GM12892 (cell line): ENCODE measurements at places on chromosomes 2 and 18.
A peak's percentile ranks its signal among the peaks of the same experiment; 100 is the strongest.

- no peak for DNase-seq
These were observed 798.1 kb downstream of the CPS1 start for GRCh38 chr2:211354481-211354880.

DNA sequence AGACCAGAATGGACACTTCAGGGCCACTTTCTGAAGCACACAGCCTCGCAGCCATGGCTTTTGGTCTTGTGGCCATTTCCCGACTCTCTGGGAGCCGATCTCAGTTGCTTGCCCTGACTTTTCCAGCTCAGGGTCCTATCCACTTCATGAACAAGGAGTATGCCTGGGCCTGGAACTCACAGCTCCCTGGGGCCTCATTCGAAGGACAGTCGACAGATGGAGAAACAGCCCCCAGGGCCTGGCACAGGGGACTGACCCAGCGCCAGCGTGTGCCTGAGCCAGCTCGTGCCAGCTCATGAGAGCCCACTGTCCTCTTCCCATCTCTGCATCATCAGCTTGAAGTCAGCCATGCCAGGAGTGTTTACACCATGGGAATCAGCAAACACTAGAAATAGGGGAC lies 134.6 kb upstream of the GPC1 start:
- peak; percentile 5 for DNase-seq

GRCh38 chr18:32468147-32468845 lies 2.4 kb downstream of the GAREM1 start:
- no peak for DNase-seq

- DNase-seq = peak; percentile 68
These were observed at the start of gene VAMP8 for GRCh38 chr2:85577386-85578242. Gene VAMP8 (plus strand): TSS chr2:85577586. CDS start chr2:85577647, 61 bp downstream.

DNA sequence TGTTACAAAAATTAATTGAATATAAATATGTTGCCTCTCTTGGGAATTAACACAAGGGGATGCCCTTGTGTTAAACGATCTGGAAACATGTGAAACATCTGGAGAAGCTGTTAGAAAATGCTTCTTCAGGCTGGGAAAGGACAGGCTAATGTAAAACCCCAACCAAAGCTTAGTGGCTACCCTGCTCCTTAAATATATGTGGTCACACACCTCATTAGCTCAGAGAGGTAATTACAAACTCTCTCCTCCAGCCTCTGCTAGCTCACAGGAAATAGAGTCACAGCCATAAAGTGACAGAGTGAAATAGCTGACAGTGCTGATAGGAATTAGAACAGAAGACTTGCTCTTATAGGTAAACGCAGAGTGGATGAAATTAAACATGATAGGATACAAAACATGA lies 155.9 kb downstream of the RAB3GAP1 start:
- DNase-seq = no peak

GRCh38 chr2:189049709-189050164 lies 75.6 kb downstream of the COL3A1 start:
- no peak for DNase-seq

DNA sequence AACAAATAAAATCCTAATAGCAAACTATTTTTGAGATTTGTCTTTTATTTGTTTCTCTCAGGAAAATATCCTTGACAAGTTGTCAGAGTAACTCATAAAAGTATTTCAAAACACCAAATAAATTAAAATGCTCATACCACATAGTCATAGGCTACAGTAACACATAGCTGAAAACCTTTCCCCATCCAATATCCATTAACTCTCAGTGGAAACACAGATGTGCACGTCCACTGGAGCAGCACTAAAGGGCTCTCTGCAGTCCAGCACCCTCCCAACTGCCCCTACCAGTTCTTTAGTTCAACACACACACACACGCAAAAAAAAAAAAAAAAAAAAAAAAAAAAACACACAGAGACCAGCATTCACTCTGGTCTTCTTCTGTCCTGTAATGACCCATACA lies 879 bp upstream of the XDH start:
- DNase-seq = no peak

DNA sequence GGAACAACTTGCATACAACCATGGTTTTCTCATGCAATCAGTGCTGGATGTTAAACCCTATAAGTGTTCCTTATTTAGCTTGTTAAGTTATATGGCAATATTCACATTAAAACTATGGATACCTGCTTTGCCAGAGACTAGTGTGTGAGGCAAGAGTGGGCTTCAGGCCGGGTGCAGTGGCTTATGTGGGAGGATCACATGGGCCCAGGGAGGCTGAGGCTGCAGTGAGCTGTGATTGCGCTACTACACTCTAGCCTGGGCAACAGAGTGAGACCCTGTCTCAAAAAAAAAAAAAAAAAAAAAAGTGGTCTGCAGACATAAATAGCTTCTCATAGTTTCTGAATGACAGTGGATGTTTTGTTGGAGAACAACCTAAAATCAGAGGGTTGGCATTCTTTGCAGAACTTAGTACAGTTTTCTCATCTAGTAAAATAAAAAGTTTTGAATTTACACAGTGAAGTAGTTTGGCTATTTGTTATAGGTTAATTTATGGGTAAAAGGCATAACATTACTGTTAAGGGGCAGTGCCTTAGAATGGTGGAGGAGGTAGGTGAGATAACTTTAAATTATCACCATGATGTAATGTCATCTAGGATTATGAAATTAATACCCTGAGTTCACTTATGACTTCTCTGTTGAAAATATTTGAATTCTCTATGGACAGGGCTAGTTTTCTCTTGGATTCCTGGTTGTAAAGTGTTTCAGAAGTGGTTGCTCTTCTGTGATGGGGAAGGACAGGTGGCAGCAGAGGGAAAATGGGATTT lies 5.3 kb downstream of the CERS6 start:
- DNase-seq = no peak

- no peak for DNase-seq
These were observed 29.4 kb upstream of the TSPYL6 start for GRCh38 chr2:54285451-54285850.

- DNase-seq = no peak
These were observed 8.9 kb downstream of the TSPYL6 start for GRCh38 chr2:54247115-54247514.

DNA sequence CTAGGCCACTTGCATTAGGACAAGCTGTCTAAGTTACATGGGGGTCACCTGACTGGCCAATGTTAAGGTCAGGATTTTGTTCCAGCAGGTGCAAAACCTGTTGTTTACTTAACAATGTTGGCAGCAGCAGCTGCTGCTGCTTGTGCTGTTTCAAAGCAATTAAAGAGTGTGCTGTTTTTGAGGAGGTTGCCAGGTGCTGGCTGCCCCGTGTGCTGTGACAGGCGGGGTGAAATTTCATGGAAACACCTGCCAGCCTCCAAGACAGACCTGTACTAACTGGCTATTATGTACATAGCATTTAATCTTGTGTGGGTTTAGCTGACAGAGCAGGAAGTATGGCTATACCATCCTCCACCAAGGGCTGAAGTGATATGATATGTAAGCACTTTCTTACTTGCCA lies 224.9 kb downstream of the ASXL3 start:
- DNase-seq = no peak

DNA sequence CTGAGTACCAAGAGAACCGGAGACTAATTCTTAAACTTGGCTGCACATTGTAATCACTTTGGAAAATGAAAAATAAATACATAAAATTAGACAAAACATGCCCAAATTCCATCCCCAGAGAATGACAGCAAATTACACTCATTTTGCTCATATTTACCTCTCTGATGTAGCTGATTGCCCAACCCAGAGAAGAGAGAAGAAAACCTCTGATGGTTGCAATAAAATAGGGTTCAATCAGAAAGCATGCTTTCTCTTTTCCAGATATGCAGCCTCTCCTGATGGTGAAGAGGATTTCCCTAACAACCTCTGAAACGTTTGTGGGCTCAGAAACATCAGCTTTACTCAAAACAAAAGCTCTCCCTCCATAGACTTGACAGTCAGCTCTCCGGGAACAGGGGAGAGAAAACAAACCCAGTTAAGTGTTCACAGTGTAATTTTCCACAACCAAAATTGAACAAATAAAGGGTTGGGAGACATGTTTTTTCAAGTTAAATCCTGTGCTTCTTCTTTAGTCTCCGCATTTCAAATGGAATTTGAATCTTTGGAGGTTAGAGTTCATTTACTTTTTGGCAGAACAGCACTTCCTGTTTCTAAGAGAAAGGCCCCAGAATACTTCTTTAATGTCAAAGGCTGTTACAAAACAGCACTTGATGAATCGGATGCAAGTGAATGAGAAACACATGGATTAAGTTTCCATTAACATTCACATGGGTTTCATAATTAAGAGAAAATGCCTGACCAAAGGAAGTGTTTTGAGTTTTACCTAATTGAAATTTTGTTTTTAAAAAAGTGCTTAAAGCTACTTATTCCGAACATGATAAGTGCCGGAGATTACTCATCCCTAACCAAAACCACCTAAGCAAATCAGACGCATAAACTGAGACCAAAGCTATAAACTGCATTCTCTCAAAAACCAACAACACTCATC lies 570.1 kb upstream of the SYT4 start:
- DNase-seq = no peak

DNA sequence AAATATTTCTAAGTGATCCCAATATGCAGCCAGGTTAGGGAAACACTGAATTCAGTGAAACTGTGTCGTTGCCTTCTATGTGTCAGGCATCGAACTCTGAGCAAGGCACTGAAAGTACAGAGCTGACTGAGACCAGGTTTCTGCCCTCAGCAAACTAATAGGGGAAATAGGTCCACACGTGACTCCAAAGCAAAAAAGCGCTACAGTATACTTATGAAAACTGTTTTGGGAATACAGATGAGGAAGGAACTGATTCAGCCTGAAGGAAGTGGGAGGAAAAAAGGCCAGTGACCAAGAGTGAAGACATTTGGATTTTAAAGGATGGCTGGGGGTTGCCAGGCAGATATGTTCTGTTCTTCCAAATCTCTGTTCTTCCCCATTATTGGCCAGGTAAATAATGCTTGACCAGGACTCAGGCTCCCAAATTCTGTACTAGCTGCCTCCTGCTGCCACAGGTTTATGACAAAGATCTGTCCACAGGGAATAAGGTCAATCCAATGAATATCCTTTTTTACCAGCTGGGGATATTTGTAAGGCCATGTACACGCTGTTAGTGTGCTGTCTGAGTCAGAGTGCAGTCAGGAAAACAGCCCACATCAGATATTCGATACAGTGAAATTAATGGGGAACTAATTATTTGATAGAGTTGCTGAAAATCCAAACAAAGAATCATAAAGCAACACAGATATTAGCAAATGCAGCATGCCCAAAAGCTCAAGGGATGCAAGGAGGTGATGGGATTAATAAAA lies 24.5 kb upstream of the INPP4A start:
- DNase-seq = no peak

- no peak for DNase-seq
These were observed 11.3 kb upstream of the AGXT start for GRCh38 chr2:240857039-240858008.

DNA sequence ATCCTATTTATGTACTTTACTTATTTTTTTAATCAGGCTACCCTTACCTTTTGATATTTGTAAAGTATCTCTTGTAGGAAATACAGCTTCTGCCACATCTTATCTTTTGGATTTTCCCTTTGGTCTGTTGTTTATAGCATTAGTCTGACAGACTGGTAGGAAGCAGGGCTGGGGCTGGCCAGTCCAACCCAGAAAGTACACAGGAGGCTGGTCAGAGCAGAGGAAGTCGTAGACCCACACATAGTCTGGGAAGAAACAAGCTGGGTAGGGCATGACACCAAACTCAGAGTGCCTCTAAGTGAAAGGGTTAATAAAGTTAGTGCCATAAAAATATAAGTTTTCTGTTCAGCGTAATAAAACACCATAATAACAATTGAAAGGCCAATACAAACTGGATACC lies 51.7 kb downstream of the BOLA3 start:
- DNase-seq = no peak

DNA sequence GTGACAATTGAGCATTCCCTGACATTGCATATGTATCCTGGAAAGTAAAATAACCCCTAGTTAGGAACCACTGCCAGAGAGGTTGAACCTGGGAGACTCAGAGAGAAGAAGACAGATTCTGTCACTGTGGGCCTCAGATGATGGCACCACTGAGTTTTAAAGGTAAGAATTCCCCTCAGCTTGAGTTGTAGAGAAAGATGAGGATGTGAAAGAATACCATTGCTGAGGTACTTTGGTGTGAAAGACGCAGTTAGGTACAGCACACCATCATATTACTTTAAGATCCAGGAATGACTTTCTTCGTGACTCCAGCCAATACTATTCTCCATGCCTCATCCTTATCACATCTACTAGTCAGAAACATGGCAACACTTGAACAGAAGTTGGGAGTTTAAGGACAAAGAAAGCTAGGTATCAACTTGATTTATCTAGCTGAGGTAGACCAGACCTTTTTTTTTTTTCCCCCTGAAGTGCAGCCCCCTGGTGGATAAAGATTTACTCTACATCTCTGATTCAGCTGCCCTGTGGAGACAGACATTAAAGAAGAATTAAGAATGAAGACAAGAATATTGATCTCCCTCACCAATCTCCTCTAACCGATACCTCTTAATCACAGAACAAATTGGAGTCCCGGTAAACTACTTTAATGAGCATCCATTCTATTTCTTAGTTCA lies 630.5 kb upstream of the FANCL start:
- no peak for DNase-seq

GRCh38 chr2:10665833-10666232 lies 23.9 kb downstream of the NOL10 start:
- no peak for DNase-seq

GRCh38 chr2:27081984-27082772 lies 3.8 kb downstream of the EMILIN1 start:
- no peak for DNase-seq

GRCh38 chr2:67616749-67617148 lies 219.6 kb downstream of the ETAA1 start:
- DNase-seq = no peak

GRCh38 chr18:27144672-27145071 lies 40.4 kb downstream of the CHST9 start:
- DNase-seq = no peak

- no peak for DNase-seq
These were observed 5.6 kb downstream of the RPL31 start for GRCh38 chr2:101007415-101008345.

DNA sequence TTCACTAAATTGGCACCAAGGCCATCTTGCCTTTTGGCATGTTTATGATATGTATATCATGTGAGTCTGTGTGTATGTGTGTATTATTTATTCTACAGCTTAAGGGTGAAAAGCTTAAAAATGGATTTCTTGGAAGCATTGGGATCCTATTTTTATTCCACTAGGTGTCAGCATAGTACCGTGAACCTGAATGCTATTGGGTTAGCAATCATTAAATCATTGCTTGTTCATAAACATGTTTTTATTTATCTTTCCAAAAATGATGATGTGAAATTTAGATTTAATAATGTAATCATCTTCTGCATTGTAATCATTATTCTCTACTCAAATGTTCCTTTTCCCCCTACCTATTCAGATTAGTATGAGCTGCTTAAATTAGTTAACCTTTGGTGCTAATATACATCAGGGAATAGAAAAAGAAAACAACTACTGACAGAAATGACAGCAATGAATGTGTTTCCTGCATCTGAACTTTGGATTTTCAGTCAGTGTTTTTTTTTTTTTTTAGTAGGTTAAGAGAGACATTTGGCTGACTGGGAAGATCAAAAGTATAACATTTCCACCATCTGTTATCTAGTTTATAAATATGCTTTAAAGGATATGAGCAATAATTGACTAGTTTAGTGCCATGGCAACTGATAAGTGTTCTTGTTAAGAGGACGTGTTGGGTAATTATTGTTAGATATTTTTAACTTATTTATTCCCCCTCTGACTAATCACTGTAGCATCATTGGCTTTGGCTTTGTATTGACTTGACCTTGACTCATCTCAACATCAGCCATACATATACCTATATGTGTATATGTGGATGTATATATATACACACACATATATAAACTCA lies 14.1 kb upstream of the ZSWIM2 start:
- no peak for DNase-seq

- no peak for DNase-seq
These were observed 9.4 kb downstream of the CTIF start for GRCh38 chr18:48548011-48548771.
